ENCODE measurements at places on chromosomes 5 and 9.

DNA sequence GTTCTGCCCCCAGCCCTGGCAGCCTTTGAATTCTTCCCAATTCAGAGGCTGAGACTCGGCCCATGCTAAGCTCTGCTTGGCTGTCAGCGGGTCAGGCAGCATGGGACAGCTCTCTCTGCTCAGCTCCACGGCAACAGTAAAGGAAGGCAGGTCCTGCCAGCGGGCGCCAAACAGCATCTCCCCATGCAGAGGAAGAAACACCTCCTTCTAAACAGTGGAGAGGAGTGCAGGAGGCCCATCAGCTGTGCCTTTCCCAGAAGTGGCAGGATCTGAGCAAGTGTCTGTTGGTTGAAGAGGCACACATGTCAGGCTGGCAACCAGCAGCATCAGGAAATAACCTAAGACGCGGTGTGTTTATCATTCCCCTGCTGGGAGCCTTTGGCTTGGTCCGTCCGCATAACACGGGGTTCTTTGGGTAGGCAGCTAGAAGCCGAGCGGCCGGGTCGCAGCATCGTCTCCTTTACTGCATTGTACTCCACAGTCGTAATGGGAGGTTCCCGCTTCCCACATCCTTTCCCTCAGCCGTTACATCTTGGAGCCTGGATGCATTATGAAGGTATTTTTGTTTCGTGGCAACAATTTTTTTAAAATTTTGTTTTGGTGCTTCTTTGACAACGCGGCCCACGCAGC, 42.7 kb upstream of the NCS1 start:
- DNase-seq, result peak; percentile 62

DNA sequence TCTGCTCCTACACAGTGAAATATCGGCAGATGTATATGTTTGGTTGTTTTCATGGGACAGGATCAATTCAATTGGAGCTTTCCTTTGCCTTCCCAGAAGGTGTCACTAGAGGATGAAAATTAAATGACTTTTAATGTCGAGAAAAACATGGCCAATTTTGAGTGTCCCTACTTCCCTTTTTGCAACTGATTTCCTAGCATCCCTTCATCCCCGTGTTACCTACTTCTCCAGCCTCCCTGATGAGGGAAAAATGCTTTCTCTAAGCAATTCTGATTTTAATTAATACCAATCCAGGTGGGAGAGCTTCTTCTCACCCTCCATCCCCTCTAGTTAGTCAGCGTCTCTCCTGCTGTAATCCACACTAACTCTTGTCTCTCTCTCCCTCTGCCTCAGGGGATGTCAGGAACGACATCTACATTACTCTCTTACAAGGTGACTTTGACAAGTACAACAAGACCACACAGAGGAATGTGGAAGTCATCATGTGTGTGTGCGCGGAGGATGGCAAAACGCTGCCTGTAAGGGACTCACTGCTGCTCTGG, 64.9 kb downstream of the DOCK2 start:
- DNase-seq, result no peak

DNA sequence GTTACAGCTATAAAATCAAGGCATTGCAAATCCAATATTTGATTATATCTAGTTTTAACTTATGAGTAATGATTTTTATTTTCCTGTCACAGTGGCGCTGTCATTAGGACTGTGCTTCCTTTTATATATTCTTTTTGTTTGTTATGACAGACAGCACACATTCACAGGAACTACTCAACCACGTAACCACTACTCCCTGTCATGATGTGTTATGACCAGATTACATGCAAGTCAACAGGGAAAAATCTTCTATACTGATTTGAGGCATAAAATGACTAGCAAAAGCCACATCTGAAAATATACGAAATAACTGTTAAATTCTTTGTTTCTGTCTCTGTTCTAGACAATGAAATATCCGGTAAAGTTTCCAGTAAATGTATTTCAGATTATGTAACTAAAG, 25.4 kb downstream of the SREK1 start:
- no peak for DNase-seq

DNA sequence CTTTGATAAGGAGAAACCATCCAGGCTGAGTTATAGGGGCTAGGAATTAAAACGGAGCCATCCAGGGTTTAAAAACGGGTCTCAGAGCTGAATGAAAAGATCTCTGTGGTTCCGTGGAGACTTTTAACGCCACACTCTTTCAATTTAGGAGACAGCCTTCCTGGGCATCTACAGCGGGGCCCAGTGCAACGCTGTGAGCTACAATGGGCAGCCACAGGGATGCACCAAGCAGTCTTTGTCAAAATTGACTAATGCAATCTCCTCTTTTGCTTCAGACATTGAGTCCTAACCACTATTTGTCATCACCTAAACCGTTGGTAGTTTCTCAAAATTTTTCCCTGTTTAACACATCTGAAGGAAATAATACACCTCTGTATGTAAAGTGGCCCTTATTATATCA, 96.6 kb upstream of the ABCA1 start:
- DNase-seq, result no peak

DNA sequence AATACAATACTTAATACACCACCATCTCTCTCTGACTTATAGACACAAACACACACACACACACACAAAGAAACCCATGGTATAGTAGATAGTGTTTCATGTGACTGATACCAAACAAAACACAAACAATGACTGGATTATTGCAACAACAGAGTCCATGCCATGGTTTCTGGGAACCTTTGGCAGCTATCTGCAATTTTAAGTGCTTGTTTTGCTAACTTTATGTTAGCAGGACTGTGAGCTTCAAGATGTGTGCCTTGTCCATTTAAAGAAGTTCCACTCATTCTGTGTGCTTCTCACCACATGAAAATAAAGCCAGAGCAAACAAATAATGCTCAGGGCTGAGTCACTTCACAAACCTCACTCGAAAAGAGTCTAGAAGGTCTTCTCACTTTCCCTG, 15.1 kb upstream of the LURAP1L start:
- no peak for DNase-seq

DNA sequence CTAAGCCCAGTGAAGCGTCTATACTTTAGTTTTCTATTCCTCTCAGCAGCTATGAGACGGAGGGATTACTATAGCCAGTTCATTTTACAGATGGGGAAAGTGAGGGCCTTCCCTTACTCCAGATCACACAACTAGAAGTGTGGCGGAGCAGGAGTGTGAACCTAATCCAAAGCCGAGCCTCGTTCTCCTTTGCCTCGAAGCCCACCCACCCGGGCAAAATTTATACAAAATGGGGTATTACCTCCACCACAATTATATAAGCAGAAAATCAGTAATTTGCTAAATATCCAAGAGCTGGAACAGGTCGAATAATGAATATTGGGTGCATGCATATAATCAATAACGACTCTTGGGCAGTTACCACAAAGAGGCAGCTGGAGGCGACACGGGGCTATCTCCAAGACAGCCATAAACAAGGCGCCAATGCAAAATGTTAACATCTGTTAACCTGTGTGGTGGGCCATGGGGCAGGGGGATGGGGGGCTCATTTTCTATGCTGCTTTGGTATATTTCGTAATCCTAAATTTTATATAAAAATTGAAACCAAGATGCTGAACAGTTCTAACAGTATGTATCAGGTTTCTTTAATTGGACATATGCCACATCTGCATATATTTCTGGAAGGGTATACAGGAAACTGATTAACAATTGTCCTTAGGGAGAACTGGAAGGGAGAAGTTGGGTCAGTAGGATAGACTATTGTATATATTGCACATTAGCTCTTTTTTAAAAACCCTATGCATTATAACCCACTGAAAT, 1.2 kb upstream of the RNF44 start:
- no peak for DNase-seq
